ENCODE measurements at places on chromosomes 6 and 20. TPM values are rescaled to one million over a fixed set of nuclear protein-coding genes. Genes with fewer than 3 reads are reported as not detected.
A peak's percentile ranks its signal among the peaks of the same experiment; 100 is the strongest.

The TTPAL gene
- 13.5 TPM for total RNA-seq

The PAK5 gene
- 0.13 TPM for total RNA-seq

The PPP1R3G gene
- total RNA-seq: 1.9 TPM

The C20orf144 gene
- total RNA-seq: 0.16 TPM

The LAMA5 gene
- total RNA-seq: 342 TPM

The NOTCH4 gene
- 30.5 TPM for total RNA-seq

The HSPA12B gene
- total RNA-seq: 18.9 TPM

The HBS1L gene
- total RNA-seq: 59.1 TPM

DNA sequence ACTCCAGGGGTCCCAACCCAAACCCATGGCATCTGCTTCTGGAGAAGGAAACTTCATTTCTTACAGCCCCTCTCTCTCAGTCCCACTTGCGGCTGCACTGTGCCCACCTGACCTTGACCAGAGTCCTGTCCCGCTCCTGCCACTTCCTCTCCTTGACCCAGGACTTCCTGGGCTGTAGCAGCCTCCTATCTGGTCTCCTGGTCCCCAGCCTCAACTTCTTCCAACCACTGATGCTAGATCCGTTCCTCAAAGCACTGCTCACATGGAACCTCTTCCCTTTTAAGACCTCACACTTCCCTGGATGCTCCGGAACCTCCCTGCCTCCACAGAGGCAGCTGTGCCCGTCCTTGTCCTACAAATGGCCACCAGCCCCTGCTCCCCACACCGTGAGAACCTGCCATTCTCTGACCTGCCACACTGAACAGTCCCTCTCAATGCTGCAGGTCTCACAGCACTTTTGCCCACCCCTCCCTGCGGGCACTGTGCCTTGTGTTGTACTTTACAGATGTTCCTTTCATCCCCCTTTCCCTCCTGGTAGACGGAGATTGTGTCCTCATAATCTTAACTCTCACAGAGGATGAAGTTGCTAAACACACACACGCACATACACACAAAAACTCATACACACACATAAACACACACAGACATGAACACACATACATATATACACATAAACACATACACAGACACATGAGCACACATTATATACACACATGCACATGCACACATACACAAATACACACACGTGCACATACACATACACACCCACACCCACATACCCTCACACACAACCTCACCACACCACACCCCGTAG is 59.6 kb upstream of the NXT1 start:
- DNase-seq: no peak

DNA sequence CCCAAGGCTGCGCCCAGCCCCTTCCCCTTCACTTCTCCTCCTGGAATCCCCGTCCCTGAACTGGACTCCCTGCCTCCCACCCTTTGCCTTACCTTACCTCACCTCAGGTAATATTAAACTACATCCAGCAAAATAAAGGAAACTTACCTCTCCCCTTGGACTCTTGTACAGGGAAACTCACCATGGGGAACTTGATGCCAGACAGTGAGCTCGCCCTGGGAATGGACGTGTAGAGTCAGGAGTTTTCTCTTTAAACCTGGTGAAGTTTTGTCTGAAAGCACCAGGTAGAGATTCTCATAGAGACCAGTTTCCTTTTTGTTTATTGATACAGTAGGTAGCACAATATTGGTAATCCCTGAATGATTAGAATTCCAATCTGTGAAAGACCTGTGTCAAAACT is 544 bp upstream of the HLA-C start:
- no peak for DNase-seq

DNA sequence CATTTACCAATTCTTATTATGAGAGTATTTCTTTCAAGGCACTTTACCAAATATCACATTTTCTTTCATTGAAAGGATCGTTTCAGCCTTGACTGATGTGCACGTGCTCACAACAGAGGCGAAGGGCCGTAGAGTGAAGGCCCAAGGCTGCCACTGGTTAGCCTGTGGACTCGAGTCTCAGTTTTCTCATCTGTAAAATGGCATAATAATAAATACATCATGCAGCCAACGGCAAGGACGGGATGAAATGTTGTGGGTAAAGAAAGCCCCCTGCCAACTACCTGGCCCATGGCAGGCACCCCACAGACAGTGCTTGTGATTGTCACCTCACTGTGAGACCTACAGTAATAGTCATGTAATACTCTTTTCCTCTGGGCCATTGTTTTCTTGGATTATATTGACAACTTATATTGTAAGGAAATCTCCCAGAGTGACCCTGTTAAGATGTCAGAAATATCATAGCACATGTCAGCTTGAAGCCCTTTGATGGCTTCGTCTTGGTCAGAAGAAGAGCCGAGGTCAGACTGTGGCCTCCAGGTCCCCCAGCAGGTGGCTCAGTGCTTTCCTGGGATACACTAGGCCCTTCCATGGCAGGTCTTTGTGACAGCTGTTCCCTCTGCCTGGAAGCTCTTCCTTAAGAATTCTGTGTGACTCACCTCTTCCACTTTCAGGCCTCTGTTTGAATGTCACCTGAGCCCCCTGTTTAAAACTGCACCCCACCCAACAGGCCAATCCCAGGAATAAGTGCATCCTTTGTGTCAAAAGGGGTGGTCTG is 36.3 kb downstream of the FAM50B start:
- no peak for DNase-seq

GRCh38 chr6:12472601-12473038 is 182.5 kb downstream of the EDN1 start:
- DNase-seq: no peak

DNA sequence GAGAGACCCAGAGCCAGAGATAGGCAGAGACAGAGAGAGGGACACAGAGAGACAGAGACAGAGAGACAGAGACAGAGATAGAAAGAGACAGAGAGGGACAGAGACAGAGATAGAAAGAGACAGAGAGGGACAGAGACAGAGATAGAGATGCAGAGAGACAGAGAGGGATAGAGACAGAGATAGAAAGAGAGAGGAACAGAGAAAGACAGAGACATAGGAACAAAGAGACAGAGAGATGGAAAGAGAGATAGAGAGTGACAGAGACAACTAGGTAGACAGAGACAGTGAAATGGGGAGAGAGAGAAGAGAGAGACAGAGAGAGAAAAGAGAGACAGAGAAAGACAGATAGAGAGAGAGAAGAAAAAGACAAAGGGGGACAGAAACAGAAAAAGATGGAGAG is 165.4 kb upstream of the FOXQ1 start:
- DNase-seq: no peak

DNA sequence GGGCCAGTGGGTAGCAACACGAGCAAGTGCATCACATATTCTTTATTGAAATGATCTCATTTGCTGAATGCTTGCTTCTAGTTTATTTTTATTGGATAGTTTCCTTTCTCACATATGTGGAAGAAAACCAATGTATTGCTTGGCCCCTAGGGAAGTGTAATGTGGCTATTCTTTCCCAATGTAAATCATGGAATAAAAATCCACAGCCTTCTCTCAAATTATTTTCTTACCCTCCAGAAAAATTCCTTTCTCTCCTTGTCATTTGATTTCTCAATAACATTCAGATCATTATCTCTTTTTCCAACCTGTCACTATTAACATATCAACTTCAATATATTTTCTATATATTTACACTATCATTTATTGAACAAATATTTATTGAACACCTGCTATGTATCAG is 51.9 kb upstream of the PTPRK start:
- no peak for DNase-seq

GRCh38 chr20:51600016-51600420 is 57.5 kb upstream of the NFATC2 start:
- no peak for DNase-seq

DNA sequence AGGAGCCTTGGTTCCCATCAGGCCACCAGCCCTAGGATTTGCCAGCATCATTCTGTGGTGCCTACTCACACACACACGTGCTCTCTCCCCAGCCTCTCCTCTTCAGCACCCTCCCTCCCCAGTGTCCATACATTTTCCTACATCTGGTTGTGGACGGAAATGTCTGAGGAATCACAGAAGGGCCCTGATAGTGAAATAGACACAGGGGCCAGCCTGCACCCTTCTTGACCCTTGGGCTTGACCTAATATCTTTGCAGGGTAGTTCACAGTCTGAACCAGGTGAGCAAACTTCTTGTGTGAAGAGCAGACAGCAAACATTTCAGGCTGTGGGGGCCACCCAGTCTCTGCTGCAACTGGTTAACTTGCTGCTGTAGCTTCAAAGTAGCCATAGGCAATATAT is 108.5 kb upstream of the NXT1 start:
- no peak for DNase-seq

GRCh38 chr6:165913676-165914570 is 250.9 kb upstream of the PDE10A start:
- no peak for DNase-seq

DNA sequence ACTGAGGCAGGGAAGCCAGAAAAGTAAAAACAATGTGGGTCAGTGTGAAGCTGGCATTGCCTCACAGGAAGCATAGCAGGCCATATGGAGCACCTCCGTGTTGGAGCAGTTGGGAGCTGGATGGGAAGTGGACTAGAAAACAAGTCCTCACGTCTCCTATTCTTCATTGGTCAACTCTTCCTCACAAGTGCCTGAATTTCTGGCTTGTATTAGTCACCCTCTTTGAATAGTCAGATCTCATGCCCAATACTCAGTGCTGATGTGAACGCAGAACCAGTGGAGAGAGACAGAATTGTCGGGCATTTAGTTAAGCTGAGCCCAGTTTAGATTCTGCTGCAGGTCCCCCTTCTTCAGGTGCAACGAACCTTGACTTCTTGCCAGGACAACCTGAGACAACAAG is 22.3 kb upstream of the RSPO3 start:
- no peak for DNase-seq

DNA sequence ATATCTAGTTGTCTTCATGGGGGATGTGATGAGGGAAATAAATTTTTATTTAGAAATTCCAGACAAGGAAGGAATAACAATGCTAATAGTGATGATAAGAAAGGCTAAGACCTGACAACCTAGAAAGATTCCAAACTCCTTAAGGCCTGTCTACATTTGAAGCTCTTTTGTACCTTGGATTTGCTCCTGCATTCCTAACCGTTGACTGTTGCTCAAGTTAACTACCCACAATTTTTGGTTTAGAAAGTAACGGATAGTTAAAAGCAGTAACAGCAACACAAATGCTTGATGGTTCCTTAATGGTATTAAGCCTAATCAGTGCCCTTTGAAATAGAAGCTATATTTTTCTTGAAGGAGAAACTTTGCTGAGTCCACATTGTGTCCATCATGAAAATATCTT is 52.9 kb downstream of the TRMT11 start:
- DNase-seq: no peak

GRCh38 chr20:3204124-3204794 is at the start of gene DDRGK1:
TSS of gene DDRGK1 (minus strand) at chr20:3204682. CDS start at chr20:3204627, 55 bp downstream.
- DNase-seq: peak; percentile 94

- DNase-seq: no peak
Observed at GRCh38 chr6:120604510-120604909, 729.8 kb downstream of the TBC1D32 start.

- no peak for DNase-seq
Observed at GRCh38 chr6:34179106-34179720, 33.3 kb upstream of the GRM4 start.

DNA sequence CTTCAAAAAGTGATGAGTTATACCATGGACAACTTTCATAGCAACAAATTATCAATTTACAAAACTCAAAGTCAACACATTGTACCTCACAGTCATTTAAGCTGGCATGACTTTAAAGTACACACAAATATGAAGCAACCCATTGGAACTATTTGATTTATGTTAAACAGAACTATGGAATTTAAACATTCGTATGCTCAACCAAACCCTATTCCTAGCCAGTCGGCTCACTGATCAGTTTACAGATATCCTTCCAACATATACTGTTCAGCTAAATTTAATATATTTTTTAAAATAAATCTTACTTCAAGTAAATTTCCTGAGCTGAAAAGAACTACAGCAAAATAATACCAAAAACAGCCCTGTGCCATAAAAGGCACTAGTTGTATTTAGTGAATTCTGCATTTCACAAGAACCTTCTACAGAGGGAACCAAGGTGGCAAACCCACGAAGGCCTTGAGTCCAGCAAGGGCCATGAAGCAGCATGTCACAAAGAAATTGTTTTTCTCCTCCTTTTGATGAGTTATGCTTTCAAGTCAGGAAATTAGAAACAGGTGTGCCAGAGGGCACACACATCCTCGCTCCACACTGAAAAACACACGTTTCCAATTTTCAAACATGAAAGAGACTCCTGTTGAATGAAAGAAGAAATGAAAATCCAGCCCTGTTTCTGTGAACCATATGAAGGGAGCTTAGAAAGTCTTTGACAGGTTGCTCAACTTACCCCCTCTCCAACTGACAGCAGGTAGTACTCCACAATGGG is 122.8 kb downstream of the TASP1 start:
- no peak for DNase-seq

DNA sequence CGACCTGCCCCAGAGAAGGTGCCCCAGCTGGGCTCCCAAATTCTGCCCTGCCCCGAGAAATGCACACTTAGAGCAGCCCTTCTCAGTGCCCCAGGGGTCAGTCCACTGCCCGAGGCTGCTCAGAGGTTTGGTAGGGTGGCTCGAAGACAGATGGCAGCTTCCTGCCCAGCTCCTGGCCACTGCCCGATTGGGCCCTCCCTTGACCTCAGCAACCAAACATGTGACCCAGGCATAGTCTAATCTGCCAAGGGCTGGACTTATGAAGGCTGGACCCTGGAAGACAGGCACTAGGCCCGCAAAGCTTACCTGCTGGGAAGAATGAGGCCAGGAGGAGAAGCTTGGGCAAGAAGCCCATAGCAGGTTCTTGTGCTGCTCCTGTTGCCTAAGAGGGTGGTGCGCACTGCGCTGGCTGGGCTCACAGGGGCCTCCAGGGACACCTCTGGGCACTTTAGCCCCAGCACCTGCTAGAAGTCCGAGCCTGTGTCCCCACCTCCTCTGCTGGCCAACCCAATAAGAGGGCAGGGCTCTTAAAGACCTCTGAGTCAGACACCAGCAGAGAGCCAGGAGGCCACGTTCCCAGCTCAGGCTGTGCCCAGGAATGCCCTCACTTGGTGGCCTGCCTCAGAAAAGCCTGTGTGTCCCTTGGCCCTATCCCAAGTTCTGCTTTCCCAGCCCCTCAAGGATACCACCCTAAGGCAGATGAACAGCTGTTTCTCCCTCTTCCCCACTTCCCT is 5.5 kb downstream of the SIGLEC1 start:
- peak; percentile 61 for DNase-seq

DNA sequence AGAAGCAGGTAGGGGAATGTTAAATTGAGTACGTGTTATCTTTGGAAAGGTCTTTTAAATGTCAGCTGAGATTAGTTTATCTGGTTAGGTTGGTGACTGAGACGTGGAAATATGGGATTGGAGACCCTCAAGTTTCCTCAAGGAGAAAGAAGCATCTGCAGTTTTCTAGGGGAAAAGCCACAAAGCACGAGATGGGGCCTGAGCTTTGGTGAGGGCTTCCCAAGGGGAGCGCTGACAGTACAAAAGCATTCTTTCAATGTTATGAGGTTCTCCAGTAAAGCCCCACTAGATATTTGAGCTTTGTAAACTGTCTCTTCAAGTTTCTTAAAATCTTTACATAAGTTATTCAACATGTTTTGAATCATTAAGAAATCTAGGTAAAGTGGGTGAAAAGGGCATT is 19.6 kb upstream of the HS3ST5 start:
- DNase-seq: no peak

Measured in kidney (tissue), 22 donors.